Kidney epithelial cell (primary cell): ENCODE measurements at places on chromosomes 16 and 17.

DNA sequence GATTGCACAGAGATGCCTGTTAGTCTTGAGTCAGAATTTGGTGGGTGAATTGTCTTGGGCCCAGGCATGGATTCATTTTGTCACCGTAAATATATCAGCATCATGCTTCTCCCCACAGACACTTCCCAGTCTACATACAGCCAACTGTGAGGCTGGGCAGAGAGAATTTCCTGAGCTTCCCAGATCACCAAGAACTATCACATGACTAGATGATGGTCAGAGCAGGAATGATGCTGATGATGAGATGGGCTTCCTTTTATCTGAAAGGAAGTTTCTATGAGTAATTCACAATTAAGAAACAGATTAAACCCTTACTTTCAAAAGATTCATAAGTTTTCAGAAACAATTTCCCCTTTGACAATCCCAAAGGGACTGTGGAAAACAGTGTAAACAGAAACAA, 323 bp upstream of the KRTAP9-9 start:
- DNase-seq, result no peak

- DNase-seq, result peak; percentile 56
Observed at GRCh38 chr17:43468691-43469139, 15.1 kb upstream of the DHX8 start.

- DNase-seq, result no peak
Observed at GRCh38 chr17:82023447-82024241, 539 bp downstream of the LRRC45 start.

- no peak for DNase-seq
Observed at GRCh38 chr16:74949309-74949708, 35.6 kb downstream of the WDR59 start.

GRCh38 chr16:71296584-71297340, 7.6 kb upstream of the CMTR2 start:
- no peak for DNase-seq

GRCh38 chr16:30875871-30876801, 17.7 kb downstream of the BCL7C start:
- no peak for DNase-seq

DNA sequence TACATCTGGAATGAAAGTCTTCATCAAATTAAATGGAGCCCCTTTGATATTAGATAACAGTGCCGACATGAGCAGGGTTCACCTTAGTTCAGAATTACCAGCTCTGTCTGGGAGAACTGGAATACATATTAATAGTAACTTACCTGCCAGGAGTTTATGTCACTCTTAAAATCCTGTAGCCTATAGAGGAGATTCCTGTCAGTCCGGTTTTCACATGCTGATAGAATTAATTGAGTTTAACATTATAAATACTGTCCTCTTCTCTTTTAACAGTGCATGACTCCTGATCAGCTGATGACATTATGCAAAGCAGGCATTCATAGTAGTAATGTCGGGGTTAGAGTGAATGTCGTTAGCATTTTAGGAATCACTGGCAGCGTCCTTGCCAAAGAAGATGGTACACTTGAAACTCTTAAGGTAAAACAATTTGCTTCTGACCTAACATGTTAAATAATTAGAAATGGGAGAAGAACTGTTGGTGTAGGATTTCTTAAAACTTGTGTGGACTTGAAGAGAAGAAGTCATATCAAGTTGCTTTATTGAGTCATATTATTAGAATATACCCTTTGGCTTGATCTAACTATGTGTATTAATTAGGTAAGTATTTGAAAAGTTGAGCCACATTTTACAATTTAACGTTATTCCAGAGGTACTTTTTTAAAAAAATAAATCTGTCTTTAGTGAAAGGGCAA, 34.3 kb downstream of the HEATR3 start:
- no peak for DNase-seq

- no peak for DNase-seq
Observed at GRCh38 chr16:85641776-85642176, 28.7 kb downstream of the GSE1 start.

DNA sequence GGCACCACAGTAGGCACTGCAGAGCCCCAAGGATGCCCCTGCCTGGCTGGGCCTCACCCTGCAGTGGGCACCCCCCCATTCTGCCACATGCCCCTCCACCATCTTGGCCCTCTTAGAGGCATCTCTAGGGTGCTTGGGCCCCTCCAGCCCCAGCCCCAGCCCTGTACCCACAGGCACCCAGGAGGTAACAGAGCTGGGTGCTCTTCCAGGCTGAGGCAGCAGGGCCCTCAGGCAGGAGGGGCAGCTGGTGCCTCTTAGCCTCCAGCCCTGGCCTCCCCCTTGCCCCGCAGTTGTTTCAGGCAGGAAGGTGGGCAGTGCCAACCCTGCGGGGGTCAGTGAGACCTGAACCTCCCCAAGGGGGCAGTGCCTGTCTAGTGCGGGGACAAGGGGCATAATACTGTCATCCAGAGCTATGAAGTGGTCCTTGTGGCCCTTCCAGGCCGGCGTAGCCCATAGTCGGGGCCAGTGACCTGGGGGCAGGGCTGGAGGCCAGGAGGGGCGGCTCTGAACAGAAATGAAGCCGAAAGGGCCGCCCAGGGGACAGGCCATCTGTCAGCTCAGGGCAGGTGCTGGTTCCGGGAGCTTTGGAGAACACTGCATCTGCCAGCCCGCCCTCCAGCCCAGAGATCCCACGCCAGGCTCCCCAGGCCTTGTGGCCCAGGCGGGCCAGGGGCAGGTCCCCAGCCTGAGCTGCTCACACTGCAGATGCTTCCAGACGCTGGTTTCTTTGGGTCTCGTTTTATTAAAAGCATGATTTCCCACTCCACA, 4.9 kb upstream of the AATK start:
- no peak for DNase-seq

- DNase-seq, result no peak
Observed at GRCh38 chr17:30132615-30133014, 16.0 kb downstream of the NSRP1 start.

- no peak for DNase-seq
Observed at GRCh38 chr16:79580453-79581191, 19.9 kb downstream of the MAF start.

GRCh38 chr17:77802333-77802615, 156.2 kb upstream of the TNRC6C start:
- DNase-seq, result no peak

GRCh38 chr17:81681672-81682071, 1.9 kb downstream of the ARL16 start:
- peak; percentile 31 for DNase-seq

DNA sequence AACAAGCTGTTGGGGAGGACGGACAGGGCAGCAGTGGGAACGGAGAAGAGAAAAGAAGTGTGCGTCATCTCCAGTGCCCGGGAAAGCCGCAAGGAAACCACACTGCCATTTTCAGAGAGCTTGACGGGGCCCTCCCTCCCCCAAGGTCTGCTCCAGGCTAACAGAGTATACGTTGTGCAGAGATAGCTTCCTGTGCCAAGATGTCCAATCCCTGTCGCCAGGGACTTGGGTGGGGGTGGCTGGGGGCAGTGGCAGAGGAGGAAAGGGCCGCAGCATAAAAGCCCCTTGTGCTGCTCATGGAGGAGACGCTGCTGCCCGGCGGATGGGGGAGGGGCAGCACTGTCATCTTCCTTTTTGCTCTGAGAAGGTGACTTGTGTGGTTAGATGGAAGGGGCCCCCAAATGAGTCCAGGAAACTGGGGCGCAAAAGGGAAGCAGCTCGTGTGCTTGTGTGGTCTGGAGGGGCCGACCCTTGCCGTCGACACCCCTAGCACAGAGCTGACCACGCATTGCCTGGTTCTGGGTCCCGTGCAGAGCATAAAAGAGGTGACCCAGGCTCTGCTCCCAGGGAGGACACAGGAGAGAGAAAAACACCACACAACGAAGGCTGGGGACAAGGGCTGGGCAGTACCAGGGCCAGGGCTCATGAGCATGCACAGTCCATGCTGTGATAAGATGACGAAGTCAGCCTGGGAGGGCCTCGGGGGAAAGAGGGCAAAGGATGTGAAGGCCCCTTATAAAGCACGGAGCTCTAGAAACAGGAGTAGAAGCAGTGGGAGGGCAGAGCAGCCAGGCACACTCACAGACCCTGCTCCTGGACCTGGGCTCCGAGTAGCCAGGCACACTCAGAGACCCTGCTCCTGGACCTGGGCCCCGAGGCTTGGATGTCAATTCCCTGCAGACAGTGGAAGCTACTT, 372.7 kb downstream of the SLC39A11 start:
- no peak for DNase-seq

DNA sequence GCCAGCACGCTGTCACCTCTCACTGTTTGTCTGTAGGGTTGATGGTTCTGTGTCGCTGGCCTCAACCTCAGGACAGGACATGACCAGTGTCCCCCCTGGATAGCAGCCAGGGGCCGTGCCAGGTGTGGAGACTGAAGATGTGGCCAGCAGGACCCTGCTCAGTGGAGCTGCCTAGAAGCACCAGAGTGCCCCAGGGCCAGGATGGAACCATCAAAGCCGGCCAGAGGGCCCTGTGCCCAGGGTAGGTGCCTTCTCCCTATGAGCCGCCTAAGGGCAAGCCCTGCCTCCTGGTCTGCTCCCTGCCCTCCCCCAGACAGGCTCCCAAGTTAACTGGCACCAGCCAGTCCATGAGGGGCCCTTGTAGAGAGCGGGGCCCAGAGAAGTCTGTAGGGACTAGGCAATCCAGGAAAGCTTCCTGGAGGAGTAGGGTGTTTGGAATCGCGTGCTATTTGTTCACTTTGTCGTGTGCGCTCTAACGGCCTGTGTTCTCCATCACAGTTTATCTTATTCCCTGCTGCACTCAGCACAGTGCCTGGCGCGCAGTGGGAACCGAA, 546 bp upstream of the NDUFB10 start:
- no peak for DNase-seq

DNA sequence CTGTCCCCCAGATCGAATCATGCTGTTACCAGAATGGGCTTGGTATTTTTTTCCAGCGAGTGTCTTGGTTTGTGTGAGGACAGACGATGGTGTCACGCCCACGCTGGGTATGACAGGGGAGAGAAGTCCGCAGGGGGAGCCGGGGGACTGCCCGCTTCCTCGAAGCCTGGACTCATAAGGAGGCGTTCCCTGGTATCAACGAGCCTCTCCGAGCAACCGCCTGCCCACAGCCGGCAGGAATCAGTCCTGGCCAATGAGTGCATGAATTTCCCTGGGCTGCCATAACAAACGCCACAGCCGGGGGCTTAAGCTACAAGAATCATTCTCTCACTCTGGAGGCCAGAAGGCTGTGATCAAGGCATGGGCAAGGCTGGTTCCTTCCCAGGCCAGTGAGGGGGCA, 26.1 kb upstream of the JPH3 start:
- no peak for DNase-seq

GRCh38 chr16:1108299-1109252, 12.5 kb upstream of the C1QTNF8 start:
- no peak for DNase-seq

- no peak for DNase-seq
Observed at GRCh38 chr16:67881621-67882161, 3.0 kb upstream of the NRN1L start.

GRCh38 chr16:53115047-53115446, 60.3 kb downstream of the CHD9 start:
- DNase-seq, result no peak

DNA sequence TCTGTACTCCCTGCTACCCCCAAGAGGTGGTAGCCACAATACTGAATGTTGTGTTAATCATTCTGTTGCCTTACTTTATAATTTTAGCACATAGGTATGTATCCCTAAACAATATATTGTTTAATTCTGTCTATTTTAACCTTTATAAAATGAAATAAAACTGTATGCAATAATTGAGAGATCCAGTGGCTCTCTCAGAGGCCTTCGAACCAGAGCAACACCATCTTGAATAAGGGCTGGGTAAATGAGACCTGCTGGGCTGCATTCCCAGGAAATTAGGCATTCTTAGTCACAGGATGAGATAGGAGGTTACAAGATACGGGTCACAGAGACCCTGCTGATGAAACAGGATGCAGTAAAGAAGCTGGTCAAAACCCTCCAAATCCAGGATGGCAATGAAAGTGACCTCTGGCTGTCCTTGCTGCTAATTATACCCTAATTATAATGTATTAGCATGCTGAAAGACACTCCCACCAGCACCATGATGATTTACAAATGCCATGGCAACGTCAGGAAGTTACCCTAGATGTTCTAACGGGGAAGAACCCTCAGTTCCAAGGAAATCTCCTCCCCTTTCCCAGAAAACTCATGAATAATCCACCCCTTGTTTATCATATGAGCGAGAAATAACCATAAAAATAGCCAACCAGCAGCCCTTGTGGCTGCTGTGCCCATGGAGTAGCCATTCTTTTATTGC, 2.0 kb upstream of the CANT1 start:
- DNase-seq, result no peak

DNA sequence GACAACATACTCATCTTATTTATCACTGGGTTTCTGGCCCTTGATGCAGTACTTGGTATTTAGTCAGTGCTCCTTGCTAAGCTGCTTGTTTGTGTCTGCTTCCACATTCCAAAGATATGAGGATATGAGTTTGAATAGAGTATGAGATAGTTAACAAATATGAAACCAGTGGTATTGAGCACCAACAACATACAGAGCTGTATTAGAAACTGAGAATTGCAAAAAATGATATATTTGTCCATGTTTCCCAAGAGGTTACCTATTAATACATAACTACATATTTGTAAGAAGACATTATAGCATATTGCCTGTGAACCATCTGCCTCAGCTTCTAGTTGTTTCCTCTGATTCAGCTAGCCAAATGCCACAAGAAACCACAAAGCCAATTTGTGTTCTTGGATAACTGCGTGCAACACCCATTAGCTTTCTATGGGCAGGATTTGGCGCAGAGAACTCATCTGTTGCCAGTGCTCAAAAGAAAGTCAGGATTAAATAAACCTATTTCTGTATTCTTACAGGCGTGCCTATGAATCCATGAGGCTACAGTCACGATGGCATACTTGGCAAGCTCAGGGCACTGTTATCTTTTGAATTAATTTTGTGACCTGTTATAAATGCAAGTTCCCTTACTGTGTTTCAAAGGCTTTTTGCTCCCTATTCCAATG, 194.4 kb downstream of the MAP2K6 start:
- peak; percentile 56 for DNase-seq

DNA sequence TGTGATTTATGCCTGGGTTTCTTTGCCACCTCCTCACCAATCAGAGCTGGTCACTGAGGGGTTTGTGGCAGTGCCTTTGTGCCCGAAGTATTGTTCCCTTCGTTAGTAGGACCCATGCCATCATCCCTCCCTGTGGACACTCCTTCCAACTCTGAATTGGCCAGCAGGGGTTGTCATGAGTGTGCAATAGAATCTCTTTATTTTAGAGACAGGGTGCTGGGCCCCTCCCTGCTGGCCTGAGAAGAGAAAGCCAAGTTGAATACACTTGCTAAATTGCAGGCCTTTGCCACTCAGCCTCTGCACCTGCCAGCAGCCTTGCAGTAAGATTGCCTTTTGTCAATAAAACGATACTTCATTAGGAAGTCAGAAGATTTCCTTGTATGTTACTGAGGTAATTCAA, 40.7 kb upstream of the SLC12A3 start:
- DNase-seq, result no peak

GRCh38 chr16:69932691-69933392, 18.3 kb upstream of the CLEC18A start:
- DNase-seq, result no peak

GRCh38 chr17:30340801-30341356, 7.0 kb upstream of the TMIGD1 start:
- no peak for DNase-seq

- no peak for DNase-seq
Observed at GRCh38 chr17:49457564-49458535, 37.2 kb upstream of the NGFR start.
